ENCODE measurements at places on chromosomes 5 and 9.

DNA sequence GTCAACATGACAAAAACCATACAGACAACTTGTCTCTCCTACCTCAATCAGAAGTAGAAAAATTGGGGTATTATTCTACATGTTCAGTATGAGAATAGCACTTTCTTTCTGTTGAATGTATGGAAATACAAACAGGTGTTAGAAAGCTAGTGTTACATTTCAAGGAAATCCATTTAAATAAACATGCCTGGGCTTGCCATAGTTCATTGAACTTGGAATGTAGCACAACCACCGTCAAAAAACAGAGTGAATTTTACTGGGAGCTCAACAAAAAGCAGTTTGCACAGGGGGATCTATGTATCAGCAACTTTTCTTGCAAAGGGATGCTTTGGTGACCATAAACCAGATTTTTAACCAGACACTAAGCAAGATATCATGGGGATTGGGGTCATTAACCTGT lies 307.9 kb upstream of the SMARCA2 start:
- DNase-seq, result no peak

GRCh38 chr5:78677777-78678668 lies 29.5 kb upstream of the LHFPL2 start:
- DNase-seq, result no peak

GRCh38 chr5:8634219-8634618 lies 765.3 kb downstream of the MTRR start:
- no peak for DNase-seq

- DNase-seq, result no peak
These were observed 162.0 kb downstream of the SLC25A46 start for GRCh38 chr5:110900829-110901228.
